ENCODE measurements at places on chromosomes 3 and 15. TPM values are rescaled to one million over a fixed set of nuclear protein-coding genes. Genes with fewer than 3 reads are reported as not detected.

- DNase-seq, result no peak
Observed at GRCh38 chr3:71987089-71987735, 202.3 kb upstream of the PROK2 start.

- no peak for DNase-seq
Observed at GRCh38 chr3:168884353-168884903, 779.1 kb downstream of the MECOM start.

DNA sequence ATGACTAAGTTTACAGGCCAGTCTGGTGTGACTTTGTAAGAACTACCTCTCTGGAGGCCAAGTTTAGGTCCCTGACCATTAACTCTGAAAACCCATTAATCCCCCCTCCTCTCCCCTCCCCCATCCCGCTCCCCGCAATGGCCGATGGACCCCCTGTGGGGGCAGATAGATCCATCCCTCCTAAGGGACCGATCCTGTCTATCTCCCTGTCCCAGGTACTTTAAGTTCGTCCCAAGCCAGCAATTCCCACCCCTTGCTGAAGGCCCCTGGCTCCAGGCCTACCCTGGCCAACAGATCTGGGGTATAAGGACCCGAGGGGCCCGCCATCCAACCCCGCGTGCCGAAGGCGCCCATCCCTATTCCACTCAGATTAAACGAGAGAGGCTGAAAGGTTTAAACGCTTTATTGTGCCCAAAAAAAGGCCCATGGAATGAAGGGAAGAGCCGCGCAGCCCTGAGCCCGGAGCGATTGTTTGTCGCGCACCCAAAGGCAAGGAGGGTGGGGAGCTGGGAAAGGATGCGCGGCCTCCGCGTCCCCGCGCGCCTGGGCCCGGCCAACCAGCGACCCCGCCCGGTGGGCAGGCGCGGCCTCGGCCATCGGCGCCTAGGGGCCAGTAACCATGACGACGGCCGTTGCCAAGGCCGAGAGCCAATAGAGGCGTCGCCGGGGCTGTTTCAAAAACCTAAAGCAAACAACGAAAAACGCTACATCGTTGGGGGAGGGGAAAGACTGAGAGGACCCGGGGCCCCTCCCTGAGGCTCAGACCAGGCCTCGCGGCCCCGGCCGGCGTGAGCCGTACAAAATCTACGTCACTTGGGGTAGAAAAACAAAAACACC, 35.9 kb downstream of the HMCES start:
- DNase-seq, result peak; percentile 73

DNA sequence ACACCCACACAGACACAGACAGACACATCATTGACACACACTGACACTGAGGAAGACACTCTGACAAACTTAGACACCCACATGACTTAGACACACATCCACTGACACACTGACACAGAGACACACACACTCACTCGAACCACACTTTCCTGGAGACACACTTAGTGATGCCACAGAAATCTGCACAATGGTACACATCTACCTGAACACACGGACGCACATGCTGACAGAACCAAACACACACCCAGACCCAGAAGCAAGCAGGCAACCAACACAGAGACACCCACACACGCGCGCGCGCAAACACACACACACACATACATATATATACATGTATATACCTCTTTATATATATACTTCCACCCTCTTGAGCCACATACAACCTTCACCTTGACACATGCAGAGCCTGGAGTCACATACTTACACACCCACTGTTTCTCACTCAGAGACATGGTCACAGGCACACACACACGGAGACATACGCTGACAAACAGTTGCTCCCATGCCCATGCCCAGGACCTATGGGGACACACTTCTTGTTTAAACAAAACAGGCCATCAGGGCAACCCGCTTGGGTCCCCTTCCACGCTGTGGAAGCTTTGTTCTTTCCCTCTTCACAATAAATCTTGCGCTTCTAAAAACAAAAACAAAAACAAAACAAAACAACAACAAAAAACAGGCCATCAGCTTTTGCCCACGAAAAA, 913 bp upstream of the SCN5A start:
- no peak for DNase-seq

DNA sequence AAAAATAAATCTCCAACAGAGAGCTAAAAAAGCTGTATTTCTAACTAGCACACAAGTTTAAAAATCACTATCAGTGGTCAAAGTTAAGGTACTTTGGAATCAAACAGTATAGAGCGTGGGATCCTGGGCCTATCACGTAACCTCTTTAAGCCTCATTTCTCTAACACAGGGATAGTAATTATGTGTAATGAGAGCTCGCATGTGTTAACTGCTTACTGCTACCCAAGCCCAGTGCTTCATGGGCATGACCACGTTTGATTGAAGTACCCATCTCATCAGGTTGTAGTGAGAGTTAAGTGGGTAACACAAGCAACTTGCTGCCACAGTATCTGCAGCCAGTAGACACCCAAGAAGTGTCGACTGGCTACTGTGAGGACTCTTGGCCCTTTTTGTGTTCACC, 28.2 kb upstream of the NOX5 start:
- DNase-seq, result no peak

- no peak for DNase-seq
Observed at GRCh38 chr3:157175691-157176507, 16.0 kb upstream of the CCNL1 start.

GRCh38 chr3:172692751-172693338, 18.0 kb downstream of the NCEH1 start:
- DNase-seq, result no peak

DNA sequence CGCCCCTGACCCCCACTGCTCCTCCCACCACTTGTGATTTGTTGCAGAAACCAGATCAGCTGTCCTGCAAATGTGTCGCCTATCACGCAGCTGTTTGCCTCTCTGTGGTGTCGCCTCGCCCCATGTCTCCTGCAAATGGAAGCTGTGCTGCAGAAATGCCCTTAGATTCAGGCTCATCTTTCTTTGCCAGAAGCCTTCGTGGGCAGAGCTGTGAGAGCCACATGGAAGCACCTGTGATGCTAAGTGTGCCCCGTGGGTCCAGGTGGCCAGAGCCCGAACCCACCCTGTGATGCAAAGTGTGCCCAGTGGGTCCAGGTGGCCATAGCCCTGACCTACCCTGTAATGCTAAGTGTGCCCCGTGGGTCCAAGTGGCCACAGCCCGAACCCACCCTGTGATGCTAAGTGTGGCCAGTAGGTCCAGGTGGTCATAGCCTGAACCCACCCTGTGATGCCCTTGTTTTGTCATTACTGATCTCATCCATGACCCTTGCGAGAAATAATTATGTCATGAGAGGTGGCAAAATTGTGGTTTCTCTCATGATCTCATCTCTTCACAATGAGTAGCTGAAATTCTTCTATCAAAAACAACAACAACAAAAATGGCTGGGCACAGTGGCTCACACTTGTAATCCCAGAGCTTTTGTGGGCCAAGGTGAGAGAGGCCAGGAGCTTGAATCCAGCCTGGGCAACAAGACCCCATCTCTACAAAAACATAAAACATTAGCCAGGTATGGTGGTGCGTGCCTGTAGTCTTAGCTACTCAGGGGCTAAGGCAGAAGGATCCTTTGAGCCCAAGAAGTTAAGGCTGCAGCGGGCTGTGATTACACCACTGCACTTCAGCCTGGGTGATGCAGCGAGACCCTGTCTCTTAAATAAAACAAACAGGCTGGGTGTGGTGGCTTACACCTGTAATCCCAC, 187.4 kb downstream of the GOLGA6L6 start:
- peak; percentile 39 for DNase-seq

GRCh38 chr3:59082106-59082505, 32.3 kb upstream of the CFAP20DC start:
- no peak for DNase-seq

GRCh38 chr3:30035935-30036567, 570.4 kb upstream of the TGFBR2 start:
- no peak for DNase-seq

GRCh38 chr3:120348065-120348990, 826 bp downstream of the LRRC58 start:
- DNase-seq, result no peak

GRCh38 chr3:87173776-87174175, 53.3 kb upstream of the CHMP2B start:
- DNase-seq, result no peak

GRCh38 chr3:107085261-107085660, 292.0 kb upstream of the CCDC54 start:
- no peak for DNase-seq

DNA sequence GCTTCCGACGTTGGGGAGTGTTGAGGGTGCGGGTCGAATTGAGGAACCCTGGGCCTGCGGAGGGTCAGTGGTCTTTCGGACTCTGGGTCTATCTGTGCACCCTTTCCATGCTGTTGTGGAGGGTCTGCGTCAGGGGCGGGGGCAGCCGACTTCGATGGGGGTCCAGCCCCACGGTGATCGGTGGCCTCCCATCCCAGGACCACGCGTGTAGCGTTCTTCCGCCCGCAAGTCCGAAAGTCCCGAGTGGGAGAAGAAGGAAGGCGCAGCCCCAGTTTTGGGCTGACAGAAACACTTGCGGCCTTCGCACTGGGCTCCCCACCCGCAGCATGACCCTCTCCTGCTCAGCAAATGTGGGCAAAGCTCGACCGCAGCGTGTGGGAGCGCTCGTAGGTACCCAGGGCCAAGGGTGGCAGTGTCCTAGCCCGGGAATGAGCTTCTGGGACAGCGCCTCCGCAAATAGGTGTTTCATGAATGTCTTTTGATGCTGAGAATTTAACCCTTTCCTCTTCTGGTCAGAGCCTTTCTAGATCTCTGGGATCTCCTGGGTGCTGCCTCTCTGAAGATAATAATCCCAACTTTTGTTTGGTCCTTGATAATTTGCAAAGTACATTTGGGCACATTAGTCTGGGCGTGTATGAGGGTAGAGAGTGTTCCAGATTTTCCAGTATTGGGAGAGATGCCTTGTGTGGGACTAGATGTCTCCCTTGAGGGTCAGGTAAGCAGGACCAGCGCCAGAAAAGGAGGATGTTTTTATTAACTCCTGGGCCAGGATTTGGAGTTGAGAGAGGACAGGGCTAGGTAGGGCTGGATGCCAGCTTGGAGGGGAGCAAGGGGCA, 2.3 kb upstream of the DLL4 start:
- no peak for DNase-seq

GRCh38 chr3:71446260-71446659, 137.3 kb downstream of the FOXP1 start:
- no peak for DNase-seq

The SLC27A2 gene
- total RNA-seq, result 3.2 TPM

The CELSR3 gene
- total RNA-seq, result 5.2 TPM

The SEMA5B gene
- total RNA-seq, result 0.27 TPM

The INO80 gene
- 23.7 TPM for total RNA-seq

The C3orf20 gene
- total RNA-seq, result 0.09 TPM

The SLC28A2 gene
- total RNA-seq, result not detected

The GYG1 gene
- 21.2 TPM for total RNA-seq

The TMIE gene
- total RNA-seq, result 0.68 TPM

All from mesothelial cell of epicardium (in vitro differentiated cells).